ENCODE measurements at places on chromosomes 5 and 9. TPM values are rescaled to one million over a fixed set of nuclear protein-coding genes. Genes with fewer than 3 reads are reported as not detected.

ARHGEF37 gene
- total RNA-seq: 0.02 TPM

GRCh38 chr5:153718713-153719112 is 228.2 kb downstream of the GRIA1 start:
- DNase-seq: no peak

DNA sequence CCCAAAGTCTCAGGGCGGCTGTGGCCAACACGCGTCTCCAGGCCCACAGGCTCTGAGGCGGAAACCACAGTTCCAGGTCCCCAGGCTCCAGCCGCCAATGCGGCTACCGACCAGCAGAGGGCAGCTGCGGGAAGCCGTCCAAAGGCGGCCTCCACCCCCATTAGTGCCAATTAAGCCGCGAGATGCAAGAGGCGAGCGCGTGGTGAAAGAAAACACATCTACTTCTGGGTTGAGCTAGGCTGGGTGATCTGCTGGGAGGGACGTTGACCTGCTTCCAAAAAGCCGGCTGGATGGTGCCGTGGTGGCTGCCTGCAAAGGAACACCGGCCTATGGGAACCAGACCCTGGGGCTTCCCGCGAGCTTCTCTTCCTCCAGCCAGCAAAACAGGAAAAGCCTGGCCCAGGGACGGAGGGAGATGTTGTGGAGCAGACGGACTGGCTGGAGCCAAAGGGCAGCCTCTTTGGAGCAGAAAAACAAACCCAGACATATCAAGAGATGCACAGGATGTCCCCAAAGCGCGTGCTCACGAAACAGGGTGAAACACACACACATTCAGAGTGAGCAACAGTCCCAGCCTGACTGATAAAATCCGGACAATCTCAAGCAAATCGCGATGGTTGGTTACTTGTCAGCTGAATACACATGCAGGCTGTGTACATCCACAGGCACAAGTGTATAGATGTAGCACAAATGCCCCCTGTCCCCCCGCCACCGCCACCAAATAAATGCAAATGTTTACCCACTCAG is 187.1 kb upstream of the BRINP1 start:
- DNase-seq: peak; percentile 57

DNA sequence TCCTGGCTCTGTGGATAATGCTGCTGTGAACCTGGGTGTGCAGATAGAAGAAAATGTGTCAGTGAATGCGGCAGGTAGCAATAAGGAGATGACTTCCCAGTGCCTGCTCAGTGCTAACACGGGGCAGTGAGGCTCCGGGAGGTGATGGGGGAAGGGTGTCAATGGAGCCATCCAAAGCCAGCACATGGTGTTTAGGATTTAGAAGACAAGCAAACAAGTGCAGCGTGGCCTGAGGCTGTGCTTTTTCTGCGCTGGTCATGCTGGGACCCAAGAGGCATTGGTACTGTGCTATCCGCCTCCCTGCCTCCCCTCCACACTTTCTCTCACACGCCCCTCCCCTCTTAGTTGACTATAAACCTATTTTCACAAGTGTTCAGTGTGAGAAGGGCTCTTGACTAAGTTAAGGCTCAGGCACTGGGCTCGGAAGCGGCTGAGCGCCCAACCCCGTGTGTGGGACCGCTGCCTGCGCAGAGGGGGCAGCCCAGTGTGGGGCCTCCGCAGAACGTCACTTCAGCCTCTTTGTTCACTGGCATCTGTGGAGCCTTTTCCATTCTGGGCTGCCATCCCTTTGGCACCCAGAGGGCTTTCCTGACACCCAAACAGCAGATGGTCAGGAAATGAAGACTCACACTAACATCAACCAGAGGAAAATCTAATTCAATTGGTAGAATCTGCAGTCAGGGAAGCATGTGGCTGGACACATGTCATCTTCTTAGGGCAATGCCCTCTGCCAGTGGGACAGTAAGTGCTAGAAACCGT is 21.8 kb upstream of the NINJ1 start:
- DNase-seq: no peak

DNA sequence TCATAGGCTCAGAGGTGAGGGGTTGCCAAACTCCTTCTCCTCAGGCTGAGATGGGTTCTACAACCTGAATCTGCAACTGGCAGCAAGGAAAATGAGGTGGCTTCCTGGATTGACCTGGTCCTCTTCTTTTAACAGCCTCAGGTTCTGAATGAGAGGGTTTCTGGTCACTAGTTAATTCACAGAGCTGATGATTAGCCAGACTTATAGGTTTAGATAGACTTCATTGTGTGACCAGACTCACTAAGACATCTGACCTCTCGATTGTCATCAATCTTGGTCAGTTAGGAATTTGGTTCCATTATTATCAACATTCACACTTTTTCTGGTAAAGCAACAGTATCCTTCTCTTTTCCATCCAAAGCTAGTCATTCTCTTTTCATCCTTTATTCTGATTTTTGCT is 257.9 kb downstream of the PAPPA start:
- DNase-seq: no peak

CLIC3 gene
- total RNA-seq: 1.7 TPM

GRCh38 chr9:119003201-119003611 is 366.0 kb downstream of the BRINP1 start:
- DNase-seq: peak; percentile 15

GRCh38 chr5:79346420-79346824 is 110.5 kb downstream of the JMY start:
- peak; percentile 83 for DNase-seq

FOXD4L4 gene
- total RNA-seq: 0.14 TPM

DNA sequence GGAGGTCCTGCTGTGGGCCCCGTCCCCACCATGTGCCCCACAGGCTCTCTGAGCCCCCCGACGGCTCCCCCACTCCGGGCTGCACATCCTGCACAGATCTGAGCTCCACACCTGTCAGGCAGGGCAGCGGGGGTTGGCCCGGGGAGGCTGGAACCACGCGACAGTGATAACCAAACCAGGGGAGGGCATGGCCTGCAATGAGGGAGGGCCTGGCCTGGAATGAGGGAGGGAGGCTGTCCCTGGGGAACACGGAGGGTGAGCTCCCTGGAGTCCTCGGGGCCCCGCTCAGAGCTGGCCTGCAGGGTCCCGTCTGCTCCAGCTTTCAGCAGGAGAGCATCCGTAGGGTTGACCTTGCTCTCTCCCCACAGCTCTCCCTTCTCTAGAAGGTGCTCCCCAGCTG is 30.5 kb downstream of the SLC9A3 start:
- DNase-seq: no peak

Data from HT1080 (cell line).